ENCODE measurements at places on chromosomes 4 and X. TPM values are rescaled to one million over a fixed set of nuclear protein-coding genes. Genes with fewer than 3 reads are reported as not detected.

TRIML2 gene
- total RNA-seq: not detected

FABP2 gene
- total RNA-seq: not detected

RBMXL3 gene
- not detected for total RNA-seq

PPEF1 gene
- 0.94 TPM for total RNA-seq

LRCH2 gene
- total RNA-seq: 3.0 TPM

DDIT4L gene
- total RNA-seq: 1.5 TPM

GPC4 gene
- 3.5 TPM for total RNA-seq

PDE6B gene
- 1.4 TPM for total RNA-seq

EPHA5 gene
- total RNA-seq: 2.5 TPM

SPACA5 gene
- total RNA-seq: not detected

MAGEC3 gene
- total RNA-seq: not detected

BEND4 gene
- not detected for total RNA-seq

OTUD6A gene
- not detected for total RNA-seq

SH2D1A gene
- total RNA-seq: not detected

SPATA4 gene
- total RNA-seq: not detected

F9 gene
- total RNA-seq: not detected

CTAG1B gene
- total RNA-seq: not detected

NEUROG2 gene
- total RNA-seq: not detected

TMSB15A gene
- 1.8 TPM for total RNA-seq

ARX gene
- not detected for total RNA-seq

HMGN5 gene
- total RNA-seq: 2.3 TPM

IL1RAPL1 gene
- total RNA-seq: 0.58 TPM

MAGEB10 gene
- not detected for total RNA-seq

OCRL gene
- 8.6 TPM for total RNA-seq

SUV39H1 gene
- 2.8 TPM for total RNA-seq

ITIH6 gene
- not detected for total RNA-seq

TRPC3 gene
- total RNA-seq: not detected

FAM9C gene
- not detected for total RNA-seq

SPOCK3 gene
- not detected for total RNA-seq

FAM9B gene
- not detected for total RNA-seq

TXK gene
- not detected for total RNA-seq

GLRA3 gene
- total RNA-seq: not detected

STX18 gene
- total RNA-seq: 11.9 TPM

KLHL8 gene
- 5.3 TPM for total RNA-seq

REELD1 gene
- total RNA-seq: not detected

GPRASP1 gene
- 0.85 TPM for total RNA-seq

SMIM31 gene
- not detected for total RNA-seq

TAB3 gene
- 8.6 TPM for total RNA-seq

SH3RF1 gene
- 8.9 TPM for total RNA-seq

MAOB gene
- 0.47 TPM for total RNA-seq

C4orf51 gene
- not detected for total RNA-seq

PAGE2B gene
- not detected for total RNA-seq

AMTN gene
- total RNA-seq: not detected

EGFL6 gene
- not detected for total RNA-seq

CLDN22 gene
- total RNA-seq: not detected

GPR143 gene
- 0.26 TPM for total RNA-seq

DRP2 gene
- total RNA-seq: 0.94 TPM

USP17L18 gene
- total RNA-seq: not detected

CXCL9 gene
- not detected for total RNA-seq

TEX13D gene
- not detected for total RNA-seq

ZFP92 gene
- 0.58 TPM for total RNA-seq

GAB1 gene
- 20.2 TPM for total RNA-seq

SUPT20HL2 gene
- total RNA-seq: not detected

SSX4B gene
- not detected for total RNA-seq

PCYT1B gene
- 1.1 TPM for total RNA-seq

All from pericardium fibroblast (primary cell).